ENCODE measurements at places on chromosomes 3 and 15.

- DNase-seq: no peak
Observed at GRCh38 chr3:10775259-10775658, 40.8 kb upstream of the SLC6A11 start.

DNA sequence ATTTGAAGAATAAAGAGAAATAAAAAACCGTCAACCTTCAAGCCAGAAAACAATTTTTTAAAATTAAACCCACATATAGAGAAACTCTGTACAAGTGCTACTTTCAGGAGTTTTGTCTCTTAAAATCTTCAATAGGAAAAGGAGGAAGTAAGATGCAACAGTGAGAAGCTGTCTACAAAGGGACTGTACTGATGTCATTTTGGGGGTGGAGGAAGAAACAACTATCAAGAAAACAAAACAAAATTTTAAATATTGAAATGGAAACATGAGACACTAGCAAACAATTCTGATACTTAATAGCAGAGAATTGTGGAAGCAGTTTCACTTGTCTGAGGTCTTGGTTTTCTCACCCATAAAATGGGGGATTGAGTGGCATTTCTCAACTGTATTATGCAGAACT is 84.4 kb downstream of the SLMAP start:
- DNase-seq: no peak

GRCh38 chr3:173725507-173725906 is 328.0 kb downstream of the NLGN1 start:
- DNase-seq: no peak

DNA sequence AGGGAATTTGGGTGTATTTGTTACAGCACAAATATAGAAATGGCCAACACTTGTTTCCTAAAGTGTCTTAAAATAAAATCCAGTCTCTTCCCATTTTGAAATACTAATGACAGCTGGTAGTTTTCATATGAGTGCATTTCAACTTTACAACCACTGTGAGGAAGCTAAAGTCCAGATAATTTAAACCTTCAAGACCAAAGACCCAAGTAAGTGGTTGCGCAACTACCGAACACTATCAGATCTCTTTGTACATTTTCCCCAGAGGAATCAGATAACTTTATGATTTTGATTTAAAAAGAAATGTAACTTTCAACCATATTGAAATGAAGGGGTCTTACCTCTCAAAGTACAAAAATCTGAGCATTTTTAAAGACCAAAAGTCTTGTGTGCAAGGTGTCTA is 14.3 kb downstream of the BCL2L10 start:
- DNase-seq: no peak

GRCh38 chr3:171680726-171681411 is 129.4 kb downstream of the PLD1 start:
- no peak for DNase-seq

GRCh38 chr15:28935316-28935715 is 49.5 kb downstream of the APBA2 start:
- no peak for DNase-seq

GRCh38 chr3:197567904-197568681 is 12.3 kb upstream of the BDH1 start:
- no peak for DNase-seq

GRCh38 chr3:32696523-32696922 is 11.5 kb downstream of the CNOT10 start:
- DNase-seq: no peak

DNA sequence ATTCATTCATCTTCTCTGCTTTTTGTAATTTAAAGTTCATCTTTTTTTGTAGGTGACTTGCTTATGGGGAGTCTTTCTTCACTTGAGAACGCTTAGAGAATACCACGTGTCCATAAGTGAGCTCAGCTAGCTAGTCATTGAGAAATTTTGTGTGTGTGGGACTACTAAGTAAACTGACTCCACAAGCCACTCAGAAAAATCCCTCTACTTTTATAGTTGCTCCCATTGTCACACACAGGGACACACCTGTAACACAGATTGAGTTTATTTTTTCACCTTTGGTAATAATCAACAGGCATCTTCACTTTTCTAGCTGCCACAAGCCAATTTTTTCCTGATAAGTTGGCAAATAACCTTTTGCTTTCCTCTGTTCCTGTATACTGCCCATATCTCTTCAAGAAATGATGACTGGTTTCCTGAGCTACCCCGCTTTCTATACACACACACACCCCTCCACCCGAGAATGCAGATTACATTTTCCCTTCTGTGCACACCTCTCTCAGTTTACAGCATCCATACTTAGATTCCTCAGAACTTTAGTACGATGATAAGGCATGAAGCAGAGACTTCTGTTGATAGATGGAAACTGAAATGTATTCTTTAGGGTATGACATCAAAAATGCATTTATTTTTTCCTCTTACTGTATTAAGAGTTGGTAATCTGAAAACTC is 4.6 kb downstream of the TSC22D2 start:
- DNase-seq: no peak

DNA sequence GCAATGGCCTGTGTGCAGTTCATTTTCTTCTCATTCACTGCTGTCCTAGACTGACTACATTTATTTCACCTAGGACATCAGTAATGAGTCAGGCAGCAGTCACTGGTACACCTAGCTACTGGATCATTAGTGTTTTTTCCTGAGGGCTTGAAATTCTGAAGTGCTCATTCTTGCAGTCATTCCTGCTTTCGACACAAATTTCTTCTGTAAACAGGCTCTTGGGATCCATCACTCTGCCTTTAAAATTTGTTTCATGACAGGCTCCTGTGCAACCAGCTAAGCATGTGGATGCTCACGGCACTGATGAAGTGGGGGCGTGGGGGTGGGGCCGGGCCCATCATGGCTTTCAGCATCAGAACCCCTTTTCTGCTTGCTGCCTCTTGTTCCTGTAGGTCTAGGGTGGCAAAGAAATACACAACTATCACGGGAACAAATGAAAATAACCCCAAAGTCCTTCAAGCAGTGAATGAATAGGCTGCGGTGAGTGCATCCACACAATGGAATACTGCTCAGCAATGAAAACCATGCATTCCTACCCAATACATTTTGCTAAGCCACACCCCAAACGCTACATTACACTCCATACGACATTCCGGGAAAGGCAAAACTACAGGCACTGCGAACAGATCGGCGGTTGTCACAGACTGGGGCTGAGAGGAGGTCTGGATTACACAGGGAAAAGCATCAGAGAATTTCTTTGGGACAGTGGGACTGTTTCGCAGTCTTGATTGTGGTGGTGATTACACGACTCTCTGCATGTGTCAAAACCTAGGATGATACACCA is 9.3 kb upstream of the MELTF start:
- no peak for DNase-seq

GRCh38 chr3:146895026-146895749 is 290.0 kb upstream of the PLSCR5 start:
- no peak for DNase-seq

DNA sequence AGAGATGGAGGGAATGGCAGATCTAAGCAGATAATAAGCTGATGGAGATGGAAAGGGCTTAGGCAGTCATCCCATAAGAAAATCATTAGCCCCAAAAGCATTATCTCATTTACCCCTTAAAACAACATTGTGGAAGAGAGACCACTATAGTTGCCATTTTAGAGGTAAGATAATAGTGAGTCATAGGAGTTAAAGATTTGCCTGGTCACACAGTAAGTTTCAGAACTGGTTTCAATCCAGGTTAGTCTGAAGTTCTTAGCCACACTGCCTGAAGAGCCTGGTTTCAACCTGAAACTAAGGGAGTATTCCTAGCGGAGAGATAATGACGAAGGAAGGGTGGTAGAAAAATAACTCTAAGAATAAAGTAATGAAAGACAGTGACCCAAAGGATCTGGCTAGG is 13.0 kb upstream of the UBR1 start:
- no peak for DNase-seq

DNA sequence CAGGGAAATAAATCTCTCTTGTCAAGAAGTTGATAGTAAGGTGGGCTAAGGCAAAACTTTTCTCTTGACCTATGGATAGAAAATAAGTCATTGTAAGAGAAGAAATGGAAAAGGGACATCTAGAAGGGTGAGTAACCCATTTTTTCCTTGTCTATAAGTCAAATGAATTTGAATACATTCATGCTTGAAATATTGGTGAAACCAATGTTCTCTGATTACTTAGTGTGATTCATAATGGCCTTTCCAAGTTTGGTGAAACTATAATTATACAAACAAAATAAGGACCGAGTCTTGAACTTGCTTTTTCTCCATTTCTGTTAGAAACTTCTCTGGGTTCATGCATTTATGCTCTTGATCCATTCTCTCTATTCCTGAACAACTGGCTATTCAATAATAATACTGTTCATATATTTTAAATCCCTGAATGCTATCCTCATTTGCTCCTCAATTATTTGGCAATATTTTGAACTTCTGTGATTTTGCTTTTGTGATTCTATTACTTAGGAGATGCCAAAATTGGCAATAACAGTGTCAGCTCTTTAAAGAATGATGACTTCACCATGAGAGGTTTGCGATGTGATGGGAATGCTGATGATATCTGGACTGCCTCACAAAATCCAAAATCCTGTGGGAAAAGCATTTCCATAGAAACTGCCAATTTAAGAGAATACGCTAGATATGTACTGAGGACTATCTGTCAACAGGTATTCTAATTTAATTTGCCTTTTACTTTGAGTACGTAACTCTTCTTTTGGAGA is 12.3 kb downstream of the P2RY12 start:
- DNase-seq: no peak

GRCh38 chr3:160792540-160792939 is 36.5 kb downstream of the PPM1L start:
- no peak for DNase-seq

DNA sequence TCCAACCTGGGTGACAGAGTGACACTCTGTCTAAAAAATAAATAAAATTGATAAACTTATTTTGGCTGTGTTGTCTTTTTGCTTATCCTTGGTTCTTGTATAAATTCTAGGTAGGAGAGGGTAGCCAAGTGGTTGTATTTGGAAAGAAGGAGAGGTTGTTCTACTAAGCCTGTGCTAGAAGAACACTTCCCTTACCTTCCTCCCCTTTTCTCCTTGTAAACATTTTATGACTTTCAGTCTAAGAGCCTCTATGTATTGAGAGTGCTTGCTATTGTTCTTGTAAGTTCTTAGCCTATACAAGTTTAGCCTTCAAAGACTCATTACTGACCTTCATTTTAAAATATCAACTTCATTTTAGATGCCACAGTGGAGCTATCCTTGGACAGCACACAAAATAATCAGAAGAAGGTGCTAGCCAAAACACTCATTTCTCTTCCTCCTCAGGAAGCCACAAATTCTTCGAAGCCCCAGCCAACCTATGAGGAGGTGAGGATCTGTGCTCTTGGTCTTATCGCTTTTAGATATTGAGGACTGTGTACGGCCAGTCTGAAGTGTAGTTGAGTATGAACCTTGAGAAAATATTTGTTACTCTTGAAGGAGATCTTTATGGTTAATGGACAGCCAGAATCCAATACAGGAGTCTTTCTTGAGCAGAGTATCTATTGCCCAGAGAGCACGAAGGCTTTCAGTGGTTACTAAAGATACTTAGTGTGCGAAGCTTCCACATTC is 22.1 kb downstream of the SNX1 start:
- no peak for DNase-seq

- no peak for DNase-seq
Observed at GRCh38 chr15:80020731-80021130, 38.7 kb upstream of the ZFAND6 start.

- DNase-seq: no peak
Observed at GRCh38 chr15:47432826-47433225, 284.5 kb upstream of the SEMA6D start.

DNA sequence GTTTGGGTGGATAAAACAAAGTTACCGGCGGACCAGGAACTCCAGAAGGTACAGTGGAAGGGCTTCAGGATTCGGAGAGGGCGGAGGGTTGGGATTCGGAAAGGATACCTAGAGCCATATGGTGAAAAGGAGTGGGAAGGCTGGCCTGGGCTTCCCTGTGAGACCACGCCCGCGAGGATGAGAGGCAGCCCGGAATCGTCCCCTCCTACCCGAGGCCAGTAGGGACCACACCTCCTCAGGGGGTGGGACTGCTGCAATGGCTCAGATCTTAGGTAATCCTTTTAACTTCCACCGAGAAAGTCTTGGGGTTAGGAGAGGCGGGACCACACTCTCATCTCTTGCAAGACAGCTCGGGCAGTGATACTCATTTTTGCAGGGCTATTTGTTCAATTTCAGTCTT is 511.3 kb downstream of the OCA2 start:
- DNase-seq: no peak

DNA sequence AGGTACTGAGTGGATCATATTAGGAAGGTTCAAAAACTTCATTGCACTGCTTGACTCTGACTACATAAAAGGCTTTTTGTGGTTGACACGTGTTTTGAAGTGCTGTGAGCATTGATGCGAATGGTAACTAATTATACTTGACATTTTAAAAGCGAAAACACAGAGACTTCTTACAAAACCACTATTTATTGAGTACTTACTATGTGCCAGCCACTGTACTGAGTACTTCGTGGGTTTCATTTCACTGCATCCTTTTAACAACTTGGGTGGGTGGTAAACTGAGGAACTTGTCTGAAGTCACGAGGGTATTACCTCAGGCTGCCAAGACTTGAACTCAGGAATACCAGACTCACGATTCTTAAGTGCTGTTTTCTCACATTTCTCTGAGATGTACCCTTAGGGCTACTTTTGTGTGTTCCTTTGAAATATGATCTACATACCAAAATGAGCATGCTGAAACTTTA is 45.3 kb upstream of the PPP4R2 start:
- no peak for DNase-seq
